ENCODE measurements at places on chromosomes 4 and X. TPM values are rescaled to one million over a fixed set of nuclear protein-coding genes. Genes with fewer than 3 reads are reported as not detected.

DNA sequence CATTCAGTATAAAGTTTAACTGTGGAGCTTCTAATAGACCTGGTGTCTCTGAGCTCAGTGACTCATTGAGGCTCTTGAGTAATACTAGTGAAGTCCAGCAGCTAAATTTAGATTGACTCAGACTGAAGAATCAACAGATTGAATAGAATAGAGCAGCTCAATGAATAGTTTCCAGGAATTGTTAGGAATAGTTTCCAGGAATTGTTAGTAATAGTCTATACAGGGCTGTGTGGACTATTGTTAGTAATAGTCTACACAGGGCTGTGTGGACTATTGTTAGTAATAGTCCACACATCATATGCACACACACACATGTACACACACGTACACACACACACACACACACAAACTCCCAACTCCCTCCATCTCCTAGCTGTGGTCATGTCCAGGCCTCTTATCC is 3.0 kb downstream of the GIMD1 start:
- H3K27ac ChIP-seq = peak overlapping the region; percentile 73
- H3K27me3 ChIP-seq = no peaks in the 10 kb centered on the region
- peak; percentile 95 for DNase-seq
- H3K36me3 ChIP-seq = no peaks in the 10 kb centered on the region

DNA sequence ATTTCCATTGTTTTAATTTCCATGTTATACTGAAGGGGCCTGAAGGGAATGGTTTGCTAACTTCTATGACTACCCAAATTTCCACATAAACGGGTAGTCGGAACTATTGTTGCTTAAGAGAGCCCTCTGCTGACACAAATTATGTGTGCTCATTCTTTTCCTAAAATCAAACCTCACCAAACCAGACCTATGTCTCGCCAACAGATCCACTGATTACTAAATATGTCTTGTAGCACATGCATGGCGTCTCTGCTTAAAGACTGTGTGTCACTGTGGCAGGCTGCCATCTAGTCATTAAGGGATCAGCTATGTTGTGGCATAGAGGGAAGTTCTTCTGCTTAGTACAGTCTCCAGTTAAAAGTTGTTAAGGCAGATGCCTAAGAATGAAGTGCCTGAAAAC is 25.1 kb downstream of the PIR start:
- no peaks in the 10 kb centered on the region for H3K4me1 ChIP-seq
- H3K27me3 ChIP-seq = no peaks in the 10 kb centered on the region
- no peaks in the 10 kb centered on the region for H3K36me3 ChIP-seq
- DNase-seq = peak; percentile 27
- H3K27ac ChIP-seq = no peak overlapping the region

The TNIP3 gene
- 0.14 TPM for total RNA-seq

GRCh38 chrX:536616-537015 is 94.0 kb upstream of the SHOX start:
- H3K27ac ChIP-seq = no peak overlapping the region
- H3K36me3 ChIP-seq = no peaks in the 10 kb centered on the region
- no peaks in the 10 kb centered on the region for H3K4me1 ChIP-seq
- no peaks in the 10 kb centered on the region for H3K27me3 ChIP-seq

GRCh38 chr4:7539659-7540058 is 104.9 kb upstream of the PSAPL1 start:
- H3K27ac ChIP-seq = no peak overlapping the region
- H3K36me3 ChIP-seq = no peaks in the 10 kb centered on the region
- no peak for DNase-seq
- H3K27me3 ChIP-seq = no peaks in the 10 kb centered on the region
- H3K4me1 ChIP-seq = no peaks in the 10 kb centered on the region

DNA sequence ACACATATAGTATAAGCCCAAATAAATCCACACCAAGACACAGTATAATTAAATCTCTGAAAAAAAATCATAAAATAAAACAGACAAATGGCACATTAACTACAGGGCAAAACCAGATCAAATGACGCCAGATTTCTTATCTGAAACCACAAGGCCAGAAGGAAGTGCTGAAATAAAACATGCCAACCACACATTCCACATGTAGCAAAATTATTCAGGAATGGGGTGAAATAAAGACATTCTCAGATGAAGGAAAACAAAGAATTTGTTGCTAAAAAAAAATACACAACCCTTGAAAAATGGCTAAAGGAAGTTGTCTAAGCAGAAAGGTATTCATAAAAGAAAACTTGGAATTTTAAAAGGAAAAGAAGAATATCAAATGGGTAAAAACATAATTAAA is 4.5 kb upstream of the DCAF12L1 start:
- no peak overlapping the region for H3K4me3 ChIP-seq
- no peaks in the 10 kb centered on the region for H3K27me3 ChIP-seq
- H3K27ac ChIP-seq = no peak overlapping the region
- no peak for DNase-seq

The GPC3 gene
- 8.2 TPM for total RNA-seq

DNA sequence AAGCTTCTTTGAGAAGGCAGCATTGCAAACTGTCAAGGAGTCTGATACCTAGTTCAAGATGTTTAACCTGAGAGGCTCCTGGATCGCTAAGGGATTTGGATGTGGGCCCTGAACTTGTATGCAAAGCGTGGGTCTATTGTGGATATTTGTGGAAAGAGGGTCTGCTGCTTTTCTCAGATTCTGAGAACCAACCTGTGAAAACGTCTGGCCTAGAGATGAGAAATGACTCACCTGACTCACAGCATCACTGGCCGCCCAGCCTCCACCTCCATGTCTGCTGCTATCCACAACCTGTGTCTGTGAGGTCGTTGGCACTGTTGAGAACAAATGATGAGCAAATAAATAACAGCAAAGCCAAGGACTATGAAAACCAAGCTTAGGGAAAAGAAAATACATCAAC is 33.3 kb upstream of the PROM1 start:
- H3K36me3 ChIP-seq = no peaks in the 10 kb centered on the region
- no peak overlapping the region for H3K27ac ChIP-seq
- peaks cover 9% of the 10 kb centered on the region for H3K27me3 ChIP-seq

DNA sequence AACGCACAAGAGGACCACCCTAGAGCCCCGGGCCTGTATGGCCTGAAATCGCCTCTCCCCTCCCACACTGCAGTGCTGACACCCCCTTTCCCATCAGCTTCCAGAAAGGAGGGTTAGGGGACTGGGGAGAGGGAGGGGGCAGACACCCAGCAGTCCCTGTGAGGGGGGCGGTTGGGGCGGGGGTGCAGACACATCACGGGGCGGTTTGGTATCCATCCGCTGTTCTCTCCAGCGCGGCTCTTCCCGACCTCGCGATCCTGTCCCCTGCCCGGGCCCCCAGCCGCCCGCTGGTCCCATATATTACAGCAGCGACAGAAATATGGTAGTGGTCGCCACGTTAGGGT is 404 bp upstream of the GPRASP2 start:
- H3K27ac ChIP-seq = no peak overlapping the region
- H3K4me1 ChIP-seq = no peaks in the 10 kb centered on the region
- H3K36me3 ChIP-seq = no peaks in the 10 kb centered on the region
- H3K4me3 ChIP-seq = peak overlapping the region; percentile 62
- no peaks in the 10 kb centered on the region for H3K27me3 ChIP-seq
- DNase-seq = no peak

The AREG gene
- 1.5 TPM for total RNA-seq

The ERVMER34-1 gene
- total RNA-seq = 0.32 TPM

DNA sequence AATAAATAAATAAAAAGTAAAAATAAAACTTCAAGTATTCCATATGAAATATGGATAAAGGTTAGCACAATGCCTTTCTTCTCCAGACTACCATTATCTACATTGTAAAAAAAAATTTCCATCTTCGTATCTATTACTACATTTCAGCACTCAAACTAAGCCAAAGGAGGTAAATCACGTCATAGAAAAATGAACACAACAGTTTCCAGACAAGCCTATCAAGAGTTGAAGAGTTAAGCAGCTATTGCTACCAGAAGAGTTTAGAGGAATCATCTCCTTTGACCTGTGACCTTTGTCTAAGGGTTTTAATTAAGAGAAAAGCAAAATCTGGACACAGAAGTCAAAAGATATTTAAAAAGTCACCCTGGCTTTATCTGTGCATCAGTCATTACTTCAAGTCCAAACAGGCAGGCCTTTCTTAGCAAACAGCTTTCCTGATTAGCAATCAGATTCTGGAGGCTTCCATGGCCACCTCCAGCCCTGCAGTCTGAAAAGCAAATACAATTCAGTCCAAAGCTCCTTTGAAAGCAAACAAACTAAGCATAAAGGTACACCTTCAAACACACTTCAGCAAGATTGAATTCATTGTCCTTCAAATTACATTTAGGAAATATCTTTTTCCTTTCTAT is 82.2 kb downstream of the APBB2 start:
- peaks cover 6% of the 10 kb centered on the region for H3K4me1 ChIP-seq
- H3K36me3 ChIP-seq = no peaks in the 10 kb centered on the region
- H3K4me3 ChIP-seq = no peak overlapping the region
- DNase-seq = no peak

DNA sequence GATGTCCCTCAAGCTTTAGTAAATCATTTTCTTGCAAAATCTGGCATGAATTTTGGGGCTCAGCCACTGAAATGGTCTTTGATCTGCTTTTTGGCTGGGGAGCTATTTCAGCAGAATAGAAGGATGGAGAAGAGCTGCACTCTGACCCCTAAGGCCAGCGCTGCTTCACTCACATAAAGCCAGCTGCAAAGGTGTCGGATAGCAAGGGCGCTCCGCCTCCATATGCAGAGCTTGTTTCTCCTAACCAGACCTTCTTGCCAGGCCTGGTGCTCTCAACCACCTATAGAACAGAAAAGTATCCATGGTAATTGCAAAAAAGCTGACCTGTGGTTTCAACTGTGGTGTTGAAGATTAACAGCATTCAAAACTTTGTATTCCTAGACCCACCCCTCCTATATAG is 24.1 kb upstream of the COQ2 start:
- no peaks in the 10 kb centered on the region for H3K36me3 ChIP-seq
- H3K4me3 ChIP-seq = no peak overlapping the region

The SNX12 gene
- 70.8 TPM for total RNA-seq

GRCh38 chrX:63747331-63747730 is 37.7 kb downstream of the ARHGEF9 start:
- no peak overlapping the region for H3K4me3 ChIP-seq
- H3K27me3 ChIP-seq = no peaks in the 10 kb centered on the region

GRCh38 chr4:77146186-77147078 is 10.6 kb upstream of the CCNG2 start:
- DNase-seq = peak; percentile 26
- H3K27me3 ChIP-seq = no peaks in the 10 kb centered on the region
- H3K4me1 ChIP-seq = no peaks in the 10 kb centered on the region
- H3K27ac ChIP-seq = no peak overlapping the region

GRCh38 chrX:2484721-2485648 is 15.8 kb downstream of the DHRSX start:
- H3K36me3 ChIP-seq = peaks cover 14% of the 10 kb centered on the region
- peak overlapping the region; percentile 34 for H3K4me3 ChIP-seq
- peak overlapping the region; percentile 46 for H3K27ac ChIP-seq
- peaks cover 16% of the 10 kb centered on the region for H3K4me1 ChIP-seq
- H3K27me3 ChIP-seq = no peaks in the 10 kb centered on the region
- peak; percentile 38 for DNase-seq

All from astrocyte (in vitro differentiated cells and primary cell).